ENCODE measurements at places on chromosomes 2 and 18.

- no peak for DNase-seq
Observed at GRCh38 chr2:216633616-216634369, 573 bp downstream of the IGFBP2 start.

GRCh38 chr2:20352230-20352578 is 1.6 kb upstream of the PUM2 start:
- no peak for DNase-seq

- DNase-seq = no peak
Observed at GRCh38 chr2:83757329-83757728, 701.8 kb downstream of the SUCLG1 start.

DNA sequence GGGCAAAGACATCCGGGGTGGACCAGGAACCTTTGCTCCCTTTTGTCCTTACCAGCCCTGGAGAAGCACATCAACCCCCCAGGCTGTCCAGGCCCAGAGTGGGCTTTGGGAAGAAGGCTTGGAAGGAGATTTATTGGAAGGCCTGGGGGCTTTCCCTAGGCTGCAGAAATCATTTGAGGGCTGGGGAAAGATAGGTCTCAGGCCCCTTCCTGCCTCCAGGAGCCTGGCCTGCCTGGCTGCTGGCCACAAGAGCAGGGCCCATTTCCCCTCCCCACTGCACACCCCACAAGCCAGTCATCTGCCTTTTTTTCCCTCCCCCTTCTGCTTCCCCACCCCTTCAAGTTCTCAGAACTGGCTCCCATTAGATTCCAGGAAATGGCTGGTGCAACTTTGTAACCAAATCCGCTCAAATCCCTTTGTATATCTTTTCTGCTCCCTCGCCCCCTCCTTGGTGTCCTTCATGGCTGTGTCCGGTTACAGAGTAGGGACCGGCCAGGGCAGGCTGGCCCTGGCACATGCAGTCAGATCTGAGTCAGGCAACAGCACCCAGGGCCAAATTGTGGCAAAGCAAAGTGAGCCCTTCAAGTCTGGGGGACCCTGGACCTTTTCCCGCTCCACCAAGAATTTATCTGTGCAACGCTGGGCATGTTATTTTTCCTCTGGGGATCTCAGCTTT is 20.8 kb upstream of the TNP1 start:
- DNase-seq = no peak

GRCh38 chr2:127012868-127013267 is 94.1 kb downstream of the BIN1 start:
- DNase-seq = no peak

DNA sequence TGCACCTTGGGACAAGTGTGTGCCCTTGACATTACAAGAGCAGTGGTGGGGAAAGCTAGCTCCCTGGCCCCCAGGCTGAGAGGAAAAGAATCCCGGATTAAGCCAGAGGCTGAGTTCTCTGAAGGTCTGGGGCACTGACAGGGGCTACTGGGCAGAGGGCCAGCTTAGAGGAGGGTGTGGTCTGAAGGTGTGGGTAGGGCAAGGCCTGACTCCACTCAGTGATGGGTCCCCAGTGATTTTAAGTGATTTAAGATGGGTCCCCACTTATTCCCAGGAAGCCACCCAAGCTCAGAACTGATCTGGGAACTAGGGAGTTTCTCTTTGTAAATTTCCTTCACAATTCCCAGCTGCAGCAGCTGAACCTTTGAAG is 8.8 kb downstream of the TMEM37 start:
- no peak for DNase-seq

DNA sequence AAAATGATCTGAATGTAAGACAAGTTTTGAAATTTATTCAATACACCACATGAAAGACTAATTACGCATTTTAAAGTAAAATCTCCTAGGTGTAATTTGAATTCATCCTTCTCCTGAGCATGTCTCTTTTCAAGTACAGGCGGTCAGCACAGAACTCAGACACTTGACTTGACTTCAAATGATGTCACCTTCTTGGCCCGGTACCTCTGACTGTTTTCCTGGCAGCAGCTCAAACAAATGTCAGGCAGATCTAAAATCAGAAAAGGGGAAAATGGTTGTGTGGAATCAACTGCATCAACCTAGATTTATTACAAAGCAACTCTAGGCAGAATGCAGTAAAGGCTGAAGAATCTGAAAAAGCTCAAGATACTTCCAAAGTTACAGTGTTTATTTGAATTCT is 11.4 kb upstream of the PROKR1 start:
- DNase-seq = no peak

GRCh38 chr18:48813833-48814489 is 136.8 kb downstream of the SMAD7 start:
- no peak for DNase-seq

- DNase-seq = no peak
Observed at GRCh38 chr2:85787981-85788340, 34.2 kb downstream of the ATOH8 start.

- DNase-seq = no peak
Observed at GRCh38 chr18:45066886-45067285, 386.2 kb downstream of the SETBP1 start.

DNA sequence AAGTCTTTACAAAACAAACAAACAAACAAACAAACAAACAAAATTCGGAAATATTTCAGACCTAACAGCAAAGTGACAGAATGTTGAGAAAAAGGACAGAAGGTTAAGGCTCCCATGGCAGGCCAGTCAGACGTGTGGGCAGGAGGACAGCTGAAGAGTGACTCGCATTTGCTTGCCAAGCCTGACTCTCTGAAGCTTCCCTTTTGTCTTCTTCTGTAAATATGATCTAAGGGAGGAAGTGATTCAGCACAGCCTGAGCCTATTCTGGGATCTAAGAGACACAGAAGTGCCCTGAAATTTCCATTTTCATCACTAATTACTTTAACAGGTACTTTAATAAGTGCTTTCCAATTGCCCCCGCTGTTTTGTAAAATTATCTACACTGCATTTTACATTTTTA is 134.0 kb upstream of the LYPD1 start:
- DNase-seq = no peak

DNA sequence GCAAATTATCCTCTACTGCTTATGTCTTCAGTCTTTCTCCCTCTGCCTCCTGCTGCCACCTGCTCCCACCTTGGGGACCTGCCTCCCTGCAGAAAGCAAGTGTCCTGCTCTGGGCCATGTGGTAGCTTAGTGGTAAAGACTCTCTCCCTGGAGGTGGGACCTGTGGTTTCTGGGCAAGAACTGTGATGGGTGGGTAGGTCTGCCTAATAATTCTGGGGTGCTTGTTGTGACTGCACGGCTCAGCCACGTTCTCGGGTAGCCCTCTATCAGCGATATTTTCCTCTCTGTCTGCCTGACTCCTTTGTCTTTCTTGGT is 16.4 kb upstream of the CD28 start:
- no peak for DNase-seq

- no peak for DNase-seq
Observed at GRCh38 chr2:128520340-128520739, 201.7 kb upstream of the HS6ST1 start.

GRCh38 chr2:235500761-235501672 is 7.2 kb downstream of the AGAP1 start:
- DNase-seq = no peak

GRCh38 chr18:31685097-31686082 is 1.0 kb upstream of the B4GALT6 start:
- peak; percentile 92 for DNase-seq

- DNase-seq = no peak
Observed at GRCh38 chr2:121748202-121748601, 7.2 kb upstream of the TSN start.

DNA sequence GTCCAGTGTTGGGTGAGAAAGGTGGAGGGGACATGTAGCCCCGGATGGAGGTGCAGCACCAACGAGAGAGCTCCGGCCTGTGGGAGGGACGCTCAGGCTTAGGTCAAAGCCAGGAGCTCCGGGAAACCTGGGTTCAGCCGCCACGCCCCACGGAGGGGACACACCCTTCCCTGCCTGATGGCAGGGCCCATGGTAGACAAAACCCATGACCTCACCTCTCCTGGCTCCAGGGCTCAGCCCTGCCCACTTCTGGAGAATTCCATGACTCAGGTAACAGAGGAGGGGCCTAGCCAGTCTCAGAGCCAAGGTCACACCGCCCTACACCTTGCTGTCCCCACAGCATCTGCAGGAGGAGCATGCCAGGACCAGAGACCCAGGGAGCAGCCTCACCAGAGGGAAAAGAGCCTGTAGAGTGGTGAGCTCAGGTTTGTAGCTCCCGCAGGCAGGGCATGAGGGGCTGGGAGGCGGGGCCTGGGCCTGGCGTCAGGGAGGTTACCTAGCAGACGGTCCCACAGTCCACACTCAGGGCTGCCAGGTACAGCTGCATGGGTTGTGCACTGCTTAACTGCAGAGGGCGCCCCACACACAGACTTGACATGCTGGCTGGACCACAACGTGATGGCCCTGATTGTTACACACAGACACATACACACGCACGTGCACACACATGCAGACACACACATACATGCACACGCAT is 70.8 kb upstream of the SMAD7 start:
- no peak for DNase-seq

- DNase-seq = no peak
Observed at GRCh38 chr2:34408100-34408499, 809.0 kb upstream of the FAM98A start.

DNA sequence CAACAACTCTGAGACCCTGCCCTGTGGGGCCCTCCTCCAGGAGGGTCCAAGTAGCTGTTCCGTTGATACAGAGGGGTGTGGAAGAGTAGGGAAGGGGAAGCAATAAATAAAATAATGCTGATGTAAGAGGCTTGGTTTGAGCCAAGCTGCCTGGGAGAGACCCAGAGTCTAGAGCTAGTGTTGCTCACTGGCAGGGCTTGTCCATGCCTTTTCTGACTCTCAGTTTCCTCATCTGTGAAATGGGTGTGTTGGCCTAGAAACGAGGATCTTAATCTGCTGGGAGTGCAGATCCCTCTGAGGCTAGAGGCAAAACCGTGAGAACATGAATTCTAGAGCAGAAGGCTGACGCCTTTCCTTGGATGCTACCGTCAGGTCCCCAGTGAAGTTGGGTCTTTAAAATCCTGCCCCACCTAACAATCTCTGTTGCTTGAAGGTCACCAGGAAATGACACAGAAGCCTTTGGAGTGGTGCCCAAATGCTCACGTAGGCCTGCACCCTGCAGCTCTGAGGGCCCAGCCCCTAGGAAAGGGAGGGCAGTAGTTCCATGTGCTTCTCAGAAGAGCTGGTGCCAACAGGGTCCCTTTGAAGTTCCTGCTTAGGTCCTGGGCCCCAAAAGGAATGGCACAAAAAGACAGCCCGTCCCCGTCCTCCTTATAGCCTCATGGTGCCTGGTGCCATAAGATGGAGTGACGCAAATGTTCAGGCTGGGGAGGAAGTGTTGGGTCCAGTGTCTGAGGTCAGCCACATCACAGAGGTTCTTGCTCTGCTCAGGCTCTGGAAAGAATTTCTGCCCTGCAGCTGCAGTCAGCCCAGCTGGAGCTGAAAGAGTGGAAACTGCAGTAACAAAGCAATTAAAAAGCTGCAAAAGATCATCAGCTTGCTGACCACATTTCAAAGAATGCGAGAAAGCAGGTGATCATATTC is 73.2 kb upstream of the SMAD2 start:
- DNase-seq = no peak

- no peak for DNase-seq
Observed at GRCh38 chr2:84900971-84901370, 4.5 kb upstream of the TMSB10 start.

- no peak for DNase-seq
Observed at GRCh38 chr2:143899987-143900386, 619.9 kb downstream of the ZEB2 start.

- peak; percentile 44 for DNase-seq
Observed at GRCh38 chr2:45691171-45691999, 39.9 kb downstream of the PRKCE start.

DNA sequence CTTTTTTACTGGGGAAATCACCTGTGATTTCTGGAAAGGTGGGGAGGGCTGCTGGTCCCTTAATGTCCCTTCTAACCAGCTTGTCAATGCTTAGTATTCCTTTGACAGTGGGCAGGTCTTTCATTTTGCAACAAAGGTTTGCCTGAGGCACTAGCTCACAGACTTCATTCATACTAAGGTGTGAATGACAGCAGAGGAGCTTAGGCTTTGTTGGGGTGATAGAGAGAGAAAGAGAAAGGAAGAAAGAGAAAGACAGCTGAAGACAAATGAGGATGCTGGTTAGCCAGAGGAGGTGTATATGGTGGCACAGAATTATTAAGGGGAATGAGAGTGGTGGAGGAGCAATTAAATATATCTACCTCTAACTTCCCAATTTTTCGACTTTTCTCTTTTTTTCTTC is 28.9 kb upstream of the GTF2A1L start:
- DNase-seq = no peak

DNA sequence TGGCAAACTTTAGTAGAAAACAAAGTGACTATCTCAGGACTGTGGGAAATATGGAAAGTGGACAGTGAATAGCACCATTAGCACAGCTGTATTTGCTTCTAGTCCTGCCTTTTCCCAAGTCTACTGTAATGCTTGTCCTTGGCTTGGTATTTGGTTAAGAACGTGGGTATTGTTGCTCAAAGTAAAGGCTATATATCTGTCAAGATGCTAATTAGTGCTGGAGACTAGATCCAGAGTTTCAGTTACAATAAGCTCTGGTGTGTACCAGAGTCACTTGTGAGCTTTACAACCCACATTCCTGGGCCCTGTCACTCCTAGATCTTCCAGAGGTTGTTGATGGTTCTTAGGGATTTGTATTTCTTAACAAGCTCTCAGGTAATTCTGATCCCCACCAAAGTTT is 313.6 kb downstream of the SLC8A1 start:
- DNase-seq = no peak

GRCh38 chr2:3128786-3129185 is 248.8 kb downstream of the EIPR1 start:
- no peak for DNase-seq

- no peak for DNase-seq
Observed at GRCh38 chr18:10514601-10515000, 11.2 kb upstream of the NAPG start.

DNA sequence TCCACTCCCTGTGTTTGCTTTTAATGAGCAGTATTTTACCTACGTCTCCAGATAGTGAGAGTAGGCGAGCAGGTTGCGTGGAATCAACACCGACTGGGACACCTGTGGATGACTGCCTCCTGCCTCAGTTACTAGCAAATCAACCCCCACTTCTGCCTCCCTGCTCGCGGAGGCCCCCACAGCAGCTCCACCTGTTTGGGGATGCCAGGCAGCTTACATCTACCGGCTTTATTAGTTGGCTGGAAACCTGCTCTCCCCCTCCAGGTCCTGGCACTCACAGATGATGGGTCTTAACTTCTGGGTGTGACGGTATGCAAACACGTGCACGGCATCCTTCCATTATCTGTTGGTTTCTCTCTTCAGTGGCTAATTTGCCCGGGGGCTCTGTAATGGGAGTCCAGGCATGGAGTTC is 164.4 kb upstream of the SESTD1 start:
- DNase-seq = no peak

GRCh38 chr18:50706651-50707050 is 113.2 kb downstream of the MRO start:
- DNase-seq = no peak
